A549 treated with DMSO at 1 μM for 4 hours (cell line): ENCODE measurements at places on chromosomes 6 and 20. TPM values are rescaled to one million over a fixed set of nuclear protein-coding genes. Genes with fewer than 3 reads are reported as not detected.

Gene ADAM33
- 0.05 to 0.06 TPM (median 0.05 TPM) in 3 of 5 replicates, not detected in the others for total RNA-seq

Gene MRPS10
- total RNA-seq: 36.5 to 45.3 TPM (median 40.1 TPM) in 5 replicates

Gene HSPA1A
- 134 to 436 TPM (median 349 TPM) in 5 replicates for total RNA-seq

Gene POPDC3
- total RNA-seq: 27.8 to 31.2 TPM (median 30.3 TPM) in 5 replicates

Gene HSPA1L
- total RNA-seq: 1.00 to 2.0 TPM (median 1.9 TPM) in 5 replicates

Gene ADTRP
- total RNA-seq: 0.37 to 0.89 TPM (median 0.69 TPM) in 5 replicates

Gene NELFCD
- total RNA-seq: 44.0 to 46.8 TPM (median 45.0 TPM) in 5 replicates

Gene CTCFL
- not detected in 5 replicates for total RNA-seq

Gene SLC35F1
- 0.02 TPM in 1 of 5 replicates, not detected in the others for total RNA-seq
